PC-3 (cell line): ENCODE measurements at places on chromosomes 1 and 21.

GRCh38 chr1:27025718-27026117 is 13.1 kb upstream of the TENT5B start:
- no peak for DNase-seq

DNA sequence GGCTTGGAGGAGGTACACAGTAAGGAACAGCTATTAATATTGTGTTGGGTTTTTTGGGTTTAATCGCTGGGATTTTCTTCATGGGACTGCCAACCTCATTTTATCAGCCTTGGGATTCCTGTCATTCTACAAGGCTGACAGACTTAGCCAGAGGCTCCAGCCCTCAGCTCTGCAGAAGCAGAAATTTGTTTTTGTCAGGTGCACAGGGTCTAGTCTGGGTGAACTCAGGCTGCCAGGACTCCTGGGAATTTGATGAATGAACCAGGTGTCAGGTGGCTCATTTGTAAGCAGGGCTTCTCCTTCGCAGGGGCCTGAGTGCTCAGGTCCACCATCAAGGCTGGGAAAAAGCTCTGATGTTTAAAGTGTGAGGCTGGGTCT is 11.5 kb upstream of the ZNF362 start:
- no peak for DNase-seq

DNA sequence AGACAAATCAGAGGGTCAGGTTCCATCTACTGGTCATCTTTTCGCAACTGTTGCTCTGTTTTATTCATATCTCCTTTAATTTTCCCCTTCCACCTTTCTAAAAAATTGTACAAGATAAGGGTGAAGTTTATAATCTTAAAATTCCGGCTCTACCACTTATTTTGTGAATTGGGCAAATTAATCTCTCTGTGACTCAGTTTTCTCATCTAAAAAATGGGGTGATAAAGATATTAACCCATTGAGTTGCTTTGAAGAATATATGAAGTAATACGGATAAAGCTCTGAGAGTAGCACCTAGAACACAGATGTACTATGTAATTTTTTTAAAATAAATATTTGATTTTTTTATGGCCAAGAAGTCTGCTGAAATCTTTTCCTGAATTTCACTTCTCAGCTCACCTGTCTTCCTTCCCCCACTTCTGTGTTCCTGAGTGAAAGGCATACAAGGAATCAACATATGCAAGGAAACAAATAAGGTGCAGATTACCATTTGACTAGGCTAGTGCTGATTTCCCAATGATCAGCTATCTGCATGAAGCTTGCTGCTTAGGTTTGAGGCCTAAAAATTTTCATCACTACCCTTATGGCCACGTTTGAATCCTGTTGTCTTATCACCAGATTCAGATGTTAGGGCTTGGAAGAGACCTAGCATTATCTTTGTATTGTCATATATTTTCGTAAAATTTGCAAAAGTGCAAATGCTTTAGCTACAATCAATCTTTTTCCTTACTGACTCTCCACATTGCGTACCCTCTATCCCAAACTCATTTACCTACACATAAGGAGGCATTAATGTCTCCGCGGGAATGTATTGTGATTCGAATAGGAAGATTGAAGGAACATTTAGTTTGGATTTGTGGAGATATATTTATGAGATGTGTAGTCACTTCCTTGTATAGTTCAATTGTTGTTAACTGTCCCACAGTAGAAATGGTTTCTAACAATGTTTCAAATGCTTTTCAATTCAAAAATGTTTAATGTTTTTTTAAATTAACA is 718.3 kb upstream of the PTBP2 start:
- DNase-seq: no peak

GRCh38 chr1:46043458-46044017 is 88.9 kb downstream of the PIK3R3 start:
- DNase-seq: no peak
